ENCODE measurements at places on chromosomes 5 and 9. TPM values are rescaled to one million over a fixed set of nuclear protein-coding genes. Genes with fewer than 3 reads are reported as not detected.

Gene FOXD4L5
- total RNA-seq: not detected

Gene OTULINL
- 91.8 TPM for total RNA-seq

Gene CLIC3
- 7.6 TPM for total RNA-seq

Gene KIF20A
- total RNA-seq: not detected

Gene NSG2
- not detected for total RNA-seq

Gene AK8
- total RNA-seq: not detected

Gene BAAT
- not detected for total RNA-seq

Gene MEGF10
- total RNA-seq: not detected

Gene GPR151
- not detected for total RNA-seq

Gene ADAMTSL1
- not detected for total RNA-seq

Gene FAM221B
- total RNA-seq: not detected

Gene HTR1A
- not detected for total RNA-seq

Gene GPR150
- 0.35 TPM for total RNA-seq

Gene SLCO4C1
- 0.19 TPM for total RNA-seq
